ENCODE measurements at places on chromosomes 4 and X.
A peak's percentile ranks its signal among the peaks of the same experiment; 100 is the strongest.

GRCh38 chr4:137312257-137312656 is 220.0 kb downstream of the PCDH18 start:
- no peak for DNase-seq

DNA sequence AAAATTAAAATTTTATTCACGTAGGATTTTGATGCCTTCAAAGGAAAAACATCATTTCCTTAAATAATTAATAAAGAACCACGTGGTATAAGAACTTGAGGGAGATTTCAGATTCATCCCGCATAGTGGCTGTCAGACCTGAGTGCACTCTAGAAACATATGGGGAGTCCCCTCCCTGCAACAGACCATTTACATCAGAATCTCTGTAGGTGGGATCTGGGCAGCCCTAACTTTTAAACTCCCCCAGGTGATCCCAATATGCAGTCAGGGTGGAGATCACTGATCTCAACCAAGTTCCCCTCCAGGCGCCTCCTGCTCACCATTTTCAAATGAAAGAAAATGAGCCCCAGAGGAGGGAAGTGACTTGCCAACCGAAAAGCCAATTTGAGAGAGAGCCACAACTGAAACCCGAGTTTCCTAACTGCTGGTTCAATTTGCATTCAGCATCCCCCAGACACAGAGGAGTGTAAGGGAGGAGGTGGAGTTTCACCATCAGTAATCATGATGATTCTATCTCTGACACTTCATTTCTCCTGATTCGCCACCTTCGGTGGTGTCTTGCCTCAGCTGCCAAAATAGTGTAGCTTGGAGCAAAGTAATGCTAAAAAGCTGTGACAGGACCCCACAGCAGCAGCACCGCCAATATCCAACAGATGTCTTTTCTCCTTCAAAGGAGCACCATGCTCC is 11.4 kb downstream of the RNF150 start:
- no peak for DNase-seq

DNA sequence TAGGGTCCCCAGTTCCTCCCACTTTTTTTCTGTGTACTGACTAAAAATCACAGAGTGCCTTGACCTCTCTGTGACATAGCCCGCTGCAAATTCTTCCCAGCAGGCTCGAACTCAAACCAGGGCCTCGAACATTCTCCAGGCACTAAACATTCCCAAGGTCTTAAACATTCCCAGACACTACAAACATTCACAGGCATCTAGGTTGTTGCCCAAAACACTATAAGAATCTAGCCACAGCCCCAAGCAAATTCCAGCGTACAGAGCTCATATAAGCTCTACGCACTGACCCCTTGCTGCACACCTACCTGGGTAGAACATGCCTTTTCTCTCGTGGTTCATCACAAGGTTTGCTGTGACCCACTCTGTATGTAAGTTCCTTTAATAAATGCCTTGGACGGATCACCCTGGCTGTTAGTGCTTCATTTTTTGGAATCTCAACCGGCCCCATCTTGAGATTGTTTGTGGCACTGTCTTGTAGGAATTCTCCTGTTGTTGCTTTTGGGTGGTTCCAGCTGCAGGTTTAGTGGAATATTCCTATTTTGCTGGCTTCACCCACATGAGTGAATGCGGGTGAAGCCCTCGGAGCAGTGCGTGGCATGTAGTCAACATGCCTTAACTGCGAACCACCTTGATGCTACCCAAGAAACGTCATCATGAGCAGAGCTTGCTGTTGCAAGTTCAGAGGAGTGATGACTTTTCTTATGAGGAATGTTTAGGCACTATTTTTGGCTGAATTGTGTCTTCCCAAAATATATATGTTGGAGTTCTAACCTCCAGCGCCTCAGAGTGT is 230.0 kb downstream of the HS3ST1 start:
- DNase-seq: no peak

DNA sequence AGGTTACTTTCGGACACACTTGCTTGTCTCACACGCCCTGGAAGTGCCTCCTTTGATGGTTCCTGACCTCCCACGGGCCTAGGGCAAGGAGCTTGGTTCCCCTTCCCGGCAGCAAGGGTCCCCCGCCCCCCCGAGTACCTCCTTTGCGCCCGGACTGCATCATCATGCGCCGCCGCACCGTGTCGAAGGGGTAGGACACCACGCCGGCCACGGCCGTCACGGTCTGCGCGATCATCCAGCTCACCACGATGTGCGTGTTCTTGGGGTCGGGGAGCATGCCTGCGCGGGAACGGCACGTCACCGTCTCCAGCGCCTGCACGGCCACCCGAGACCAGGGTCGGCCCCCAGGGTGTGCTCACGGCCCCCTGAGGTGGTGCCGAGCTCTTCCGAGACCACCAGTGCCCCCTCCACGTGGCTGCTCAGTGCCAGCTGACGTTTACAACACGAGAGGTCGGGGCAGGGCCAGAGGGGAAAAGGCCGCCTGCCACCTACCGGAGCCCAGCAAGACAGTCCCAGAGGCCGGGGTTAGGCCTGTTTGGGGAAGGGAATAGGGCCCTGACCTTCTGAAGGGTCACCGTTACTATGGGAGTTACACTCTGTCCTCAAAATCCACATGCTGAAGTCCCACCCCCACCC is 4.7 kb downstream of the SLC25A6 start:
- no peak for DNase-seq

DNA sequence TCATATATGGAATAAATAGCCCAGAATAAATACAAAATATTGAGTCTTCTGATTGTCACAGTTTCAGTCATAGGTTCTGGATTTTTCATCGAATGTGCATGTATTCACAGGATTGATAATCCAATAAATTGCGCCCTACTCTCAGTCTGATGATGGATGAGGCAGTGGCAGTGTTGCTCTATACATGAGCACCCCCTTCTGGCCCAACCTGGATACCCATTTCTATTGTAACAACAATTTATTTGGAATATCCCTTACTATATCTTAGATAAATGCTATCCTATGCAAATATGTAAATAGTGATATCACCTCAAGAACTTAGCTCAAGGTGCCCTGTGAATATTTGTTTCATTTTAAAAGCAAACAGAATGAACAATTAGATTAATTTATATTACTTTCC is 733.7 kb upstream of the PABPC4L start:
- no peak for DNase-seq

DNA sequence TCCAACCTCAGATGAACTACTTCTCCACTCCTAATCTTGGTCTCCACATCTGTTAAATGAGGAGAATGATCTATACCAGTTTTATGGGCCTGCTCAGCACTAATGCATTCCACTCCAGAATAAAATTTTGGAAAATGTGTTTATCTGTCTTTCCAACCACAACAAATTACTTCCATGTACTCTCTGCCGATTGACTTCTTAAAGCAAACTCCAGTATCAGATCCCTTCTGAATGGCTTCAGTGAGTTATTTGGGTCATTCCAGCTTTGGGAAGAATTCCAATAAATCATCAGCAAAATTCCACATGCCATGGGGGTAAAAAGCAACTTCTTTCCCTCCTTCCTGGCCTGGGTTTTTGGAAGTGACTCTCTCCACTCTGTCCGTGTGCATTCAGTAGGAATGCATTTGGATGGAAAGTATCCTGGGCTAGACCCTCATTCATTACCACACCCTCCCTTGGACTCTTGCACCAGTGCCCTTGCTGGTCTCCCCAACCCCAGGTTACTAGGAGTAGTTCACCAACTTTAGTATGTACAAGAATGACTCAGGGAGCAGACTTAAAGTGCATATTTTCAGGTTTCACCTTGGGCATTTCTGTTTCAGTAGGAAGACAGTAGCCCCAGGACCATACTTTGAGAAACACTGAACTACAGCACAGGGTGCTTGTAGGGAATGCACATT is 15.4 kb upstream of the ADH6 start:
- DNase-seq: no peak

DNA sequence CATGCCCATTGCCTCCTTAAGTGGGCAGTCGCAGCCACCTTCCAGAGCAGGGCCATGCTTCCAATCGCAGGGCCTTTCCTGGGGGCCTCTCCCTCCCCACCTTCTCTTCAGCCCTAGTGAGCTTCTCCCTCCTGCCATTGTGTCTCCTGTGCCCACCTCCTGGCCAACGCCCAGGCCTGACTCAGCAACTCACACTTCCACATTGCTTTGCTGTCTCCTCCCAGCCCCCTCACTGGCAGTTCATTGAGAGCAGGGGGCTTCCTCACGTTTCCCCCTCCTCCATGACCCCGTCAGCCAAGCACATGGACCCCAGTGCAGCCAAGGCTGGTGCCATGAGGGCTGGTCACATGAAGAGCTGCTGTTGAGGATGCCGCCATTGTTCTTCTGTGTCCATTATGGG is 25.9 kb downstream of the HTRA3 start:
- no peak for DNase-seq

DNA sequence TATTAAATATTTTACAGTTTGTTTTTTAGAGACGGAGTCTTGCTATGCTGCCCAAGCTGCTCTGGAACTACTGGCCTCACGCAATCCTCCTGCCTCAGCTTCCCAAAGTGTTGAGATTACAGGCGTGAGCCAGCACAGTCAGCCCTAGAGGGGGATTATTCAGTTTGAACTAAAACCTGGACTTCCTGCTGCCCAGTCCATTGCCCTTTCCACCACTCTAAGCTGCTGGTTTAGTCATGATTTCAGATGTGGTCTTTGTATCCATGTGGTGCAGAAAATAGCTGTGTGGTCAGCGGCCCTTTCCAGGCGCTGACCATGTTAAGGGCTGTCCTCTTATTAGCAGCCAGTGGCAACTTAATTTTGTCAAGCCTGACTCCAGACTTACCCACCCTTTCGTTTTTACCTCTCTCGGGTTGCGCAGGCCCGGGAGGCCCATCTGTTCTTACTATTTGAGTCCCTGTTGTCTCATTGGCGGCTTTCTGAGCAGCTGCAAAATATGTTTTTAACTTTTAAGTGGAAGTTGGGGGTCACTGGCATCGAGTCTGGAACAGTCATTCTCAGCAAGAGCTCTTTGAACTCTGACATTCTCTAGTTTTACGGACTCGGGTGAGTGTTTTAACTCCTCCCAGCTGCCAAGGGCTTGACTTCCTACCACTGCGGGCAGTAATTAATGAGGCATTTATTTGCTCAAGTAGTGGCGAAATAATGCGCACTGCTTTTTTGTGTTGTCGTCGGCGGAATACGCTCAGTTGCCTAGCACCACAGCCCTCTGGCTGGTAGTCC is 773 bp upstream of the VMA21 start:
- peak; percentile 8 for DNase-seq

GRCh38 chr4:83862471-83862870 is 326.6 kb downstream of the GPAT3 start:
- no peak for DNase-seq

GRCh38 chr4:89226665-89227574 is 80.7 kb downstream of the GPRIN3 start:
- DNase-seq: peak; percentile 53

DNA sequence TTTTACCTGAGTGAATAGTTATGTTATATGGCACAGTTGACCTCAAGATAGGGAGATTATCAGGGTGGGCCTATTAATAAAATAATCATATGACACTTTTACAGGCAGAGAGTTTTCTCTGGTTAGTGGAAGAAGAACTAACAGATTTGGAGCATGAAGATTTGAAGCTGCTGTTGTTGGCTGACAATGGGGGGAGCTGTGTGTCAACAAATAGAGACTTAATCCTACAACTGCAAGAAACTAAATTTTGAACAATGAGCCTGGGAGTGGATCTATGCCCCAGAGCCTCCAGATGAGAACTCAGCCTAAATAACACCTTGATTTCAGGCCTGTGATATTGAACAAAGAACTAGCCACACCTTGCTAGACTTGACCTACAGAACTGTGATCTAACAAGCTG is 7.2 kb upstream of the CCSER1 start:
- no peak for DNase-seq

DNA sequence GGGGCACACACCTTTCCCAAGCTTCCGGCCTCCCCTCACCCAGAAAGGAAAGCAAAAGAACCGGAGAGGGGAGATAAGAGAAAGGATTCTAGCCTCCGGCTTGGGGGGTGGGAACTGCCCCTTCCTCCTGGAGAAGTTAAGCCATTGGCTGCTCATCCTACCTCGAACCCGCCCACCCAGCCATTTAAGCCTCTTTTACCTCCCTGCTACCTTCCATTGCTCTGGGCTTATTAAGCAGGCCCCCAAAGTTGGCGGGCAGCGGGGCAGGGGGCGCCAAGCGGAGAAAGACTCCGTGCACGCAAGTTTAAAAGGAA is 2.3 kb downstream of the MAML3 start:
- DNase-seq: peak; percentile 12

- DNase-seq: no peak
These were observed 259.8 kb downstream of the NR3C2 start for GRCh38 chr4:148182230-148182911.

DNA sequence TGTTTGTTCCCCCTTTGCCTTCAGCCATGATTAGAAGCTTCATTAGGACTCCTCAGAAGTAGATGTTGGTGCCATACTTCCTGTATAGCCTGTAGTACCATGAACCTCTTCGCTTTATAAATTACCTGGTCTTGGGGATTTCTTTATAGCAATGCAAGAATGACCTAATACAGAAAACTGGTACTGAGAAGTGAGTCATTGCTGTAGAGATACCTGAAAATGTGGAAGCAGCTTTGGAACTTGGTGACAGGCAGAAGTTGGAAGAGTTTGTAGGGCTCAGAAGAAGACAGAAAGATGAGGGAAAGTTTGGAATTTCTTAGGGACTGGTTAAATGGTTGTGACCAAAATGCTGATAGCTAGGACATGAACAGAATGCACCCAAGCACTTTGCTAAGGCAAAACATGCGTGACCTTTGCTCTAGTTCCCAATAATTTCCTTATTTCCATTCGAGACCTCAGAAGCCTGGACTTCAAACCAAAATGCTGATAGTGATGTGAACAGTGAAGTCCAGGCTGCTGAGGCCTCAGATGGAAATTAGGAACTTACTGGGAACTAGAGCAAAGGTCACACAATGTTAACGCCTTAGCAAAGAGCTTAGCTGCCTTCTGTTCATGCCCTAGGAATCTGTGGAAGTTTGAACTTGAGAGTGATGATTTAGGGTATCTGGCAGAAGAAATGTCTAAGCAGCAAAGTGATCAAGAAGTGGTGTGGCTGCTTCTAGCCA is 3.0 kb upstream of the USP46 start:
- DNase-seq: no peak

- no peak for DNase-seq
These were observed 74.8 kb downstream of the STPG2 start for GRCh38 chr4:98068495-98068894.

- no peak for DNase-seq
These were observed 25.0 kb downstream of the AFF1 start for GRCh38 chr4:86959588-86960500.

DNA sequence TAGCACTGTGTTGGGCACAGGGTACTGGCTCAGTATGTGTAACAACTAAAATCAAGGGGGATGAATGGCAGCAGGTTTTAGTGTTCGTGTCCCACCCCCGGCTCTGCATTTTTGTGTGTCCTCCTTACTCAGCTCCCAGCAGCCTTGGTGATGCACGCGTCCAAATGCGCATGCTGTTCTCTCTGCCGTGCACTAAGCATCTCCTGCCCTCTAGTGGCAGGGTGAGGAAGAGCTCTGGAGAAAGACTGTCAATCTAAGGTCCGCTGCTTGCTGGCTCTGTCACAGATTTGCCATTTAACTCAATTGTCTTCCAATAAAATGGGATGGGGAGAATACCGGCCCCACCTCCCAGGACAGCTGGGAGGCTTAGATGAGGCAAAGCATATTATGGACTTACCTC is 61.4 kb downstream of the WFS1 start:
- no peak for DNase-seq

All from activated T-helper 1 cell treated with anti-CD3 and anti-CD28 coated beads, Interleukin-2, amount 50 U/mL, for 16 hours (primary cell).